ENCODE measurements at places on chromosomes 2 and 18.

GRCh38 chr2:167388901-167389300 lies 500.6 kb downstream of the XIRP2 start:
- no peak for DNase-seq

- DNase-seq: no peak
Observed at GRCh38 chr2:37246205-37246604, 14.7 kb downstream of the NDUFAF7 start.

- DNase-seq: peak; percentile 56
Observed at GRCh38 chr2:234292205-234292961, 204.5 kb downstream of the ARL4C start.

DNA sequence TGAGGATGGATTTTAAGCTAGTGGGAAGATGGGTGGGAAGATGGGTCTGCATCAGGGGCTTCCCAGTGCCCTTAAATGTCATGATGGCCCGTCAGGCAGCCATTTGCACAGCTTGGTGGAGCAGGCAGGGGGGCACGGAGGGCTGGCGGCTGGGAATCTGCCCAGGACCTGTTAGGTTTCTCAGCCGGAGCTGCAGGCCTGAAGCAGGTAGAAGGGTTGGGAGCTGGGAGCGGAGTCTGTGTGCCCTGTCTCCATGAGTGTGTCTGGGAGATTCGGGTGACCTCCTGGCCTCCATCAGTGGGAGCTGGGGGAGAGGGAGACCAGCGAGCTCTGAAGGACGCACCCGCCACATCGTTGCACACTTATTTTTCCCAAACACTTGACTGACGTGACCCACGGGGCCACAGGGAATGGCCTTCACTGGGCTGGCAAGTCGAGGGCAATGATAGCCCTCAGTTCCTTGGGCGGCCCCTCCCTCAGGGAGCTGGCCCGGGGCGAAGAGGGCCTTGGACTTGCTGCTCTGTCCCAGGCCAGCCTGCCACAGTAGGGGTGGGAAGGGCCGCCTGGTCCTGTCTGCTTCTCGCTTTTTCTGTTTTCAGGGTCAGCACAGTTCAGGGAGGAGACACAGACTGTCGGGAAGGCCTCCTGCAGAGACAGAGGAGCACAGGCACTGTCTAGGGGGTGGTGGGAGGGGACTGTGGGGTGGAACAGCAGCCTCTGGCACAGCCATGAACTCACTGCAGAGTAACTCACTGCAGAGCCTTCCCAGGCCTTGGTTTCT lies 236.8 kb downstream of the ZBTB7C start:
- no peak for DNase-seq

- no peak for DNase-seq
Observed at GRCh38 chr2:217105733-217106649, 246.1 kb upstream of the TNP1 start.

GRCh38 chr2:102843764-102844443 lies 82.1 kb downstream of the TMEM182 start:
- no peak for DNase-seq

GRCh38 chr2:170922634-170923494 lies 6.2 kb upstream of the GORASP2 start:
- DNase-seq: no peak

DNA sequence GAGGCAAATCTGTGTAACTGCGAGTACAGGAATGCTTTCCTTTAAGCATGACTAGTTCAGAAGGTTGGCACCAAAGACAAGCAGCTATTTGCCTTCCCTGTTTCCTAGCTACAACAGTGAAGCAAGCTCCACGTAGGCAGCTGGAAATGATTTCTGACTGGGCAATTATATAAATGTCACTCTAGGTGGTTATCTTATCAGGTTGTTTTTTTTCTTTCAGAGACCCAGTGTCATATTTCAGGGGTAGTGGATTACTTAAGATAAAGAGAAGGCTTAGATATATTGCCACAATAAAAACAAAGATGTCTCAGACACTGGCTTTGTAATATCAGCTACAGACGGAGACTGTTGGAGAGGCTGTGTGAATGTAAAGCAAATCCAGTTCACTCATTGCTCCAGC lies 748.9 kb upstream of the NXPH2 start:
- DNase-seq: no peak

DNA sequence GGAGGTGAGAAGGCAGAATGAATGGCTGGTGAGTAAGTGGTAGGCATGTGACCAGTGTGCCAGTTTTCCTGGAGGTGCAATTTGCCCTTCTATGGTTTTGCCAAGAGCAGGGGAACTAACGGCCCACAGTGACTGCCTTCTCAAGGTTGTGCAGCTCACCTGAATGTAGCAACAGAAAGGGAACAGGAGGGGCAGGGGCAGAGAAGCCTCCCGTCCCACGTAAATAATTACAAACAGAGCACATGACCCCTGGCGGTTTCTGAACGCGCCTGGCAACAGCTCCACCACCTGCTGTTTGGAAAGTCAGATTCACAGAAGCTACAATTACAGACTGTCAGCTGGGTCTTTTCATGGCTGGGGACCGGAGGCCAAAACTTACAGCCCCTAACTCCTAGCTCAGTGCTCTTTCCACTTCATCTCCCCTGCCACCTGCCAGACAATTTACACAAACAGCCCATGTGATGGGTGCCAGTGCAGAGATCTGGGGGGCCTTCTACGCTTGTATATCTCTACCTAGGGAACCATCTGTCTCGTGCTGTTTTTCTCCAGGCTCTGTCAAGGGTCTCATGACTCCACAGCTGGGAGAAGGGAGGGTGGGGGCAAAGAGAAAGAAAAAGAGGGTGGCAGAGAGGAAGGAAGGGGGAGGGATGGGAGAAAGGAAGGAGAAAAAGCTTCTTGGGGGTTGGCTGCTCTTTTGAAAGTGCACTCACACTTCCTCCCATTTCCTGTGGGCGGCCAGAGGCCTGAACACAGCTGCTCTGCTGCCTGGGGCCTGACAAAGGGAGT lies 69.6 kb downstream of the POLR1A start:
- peak; percentile 38 for DNase-seq

DNA sequence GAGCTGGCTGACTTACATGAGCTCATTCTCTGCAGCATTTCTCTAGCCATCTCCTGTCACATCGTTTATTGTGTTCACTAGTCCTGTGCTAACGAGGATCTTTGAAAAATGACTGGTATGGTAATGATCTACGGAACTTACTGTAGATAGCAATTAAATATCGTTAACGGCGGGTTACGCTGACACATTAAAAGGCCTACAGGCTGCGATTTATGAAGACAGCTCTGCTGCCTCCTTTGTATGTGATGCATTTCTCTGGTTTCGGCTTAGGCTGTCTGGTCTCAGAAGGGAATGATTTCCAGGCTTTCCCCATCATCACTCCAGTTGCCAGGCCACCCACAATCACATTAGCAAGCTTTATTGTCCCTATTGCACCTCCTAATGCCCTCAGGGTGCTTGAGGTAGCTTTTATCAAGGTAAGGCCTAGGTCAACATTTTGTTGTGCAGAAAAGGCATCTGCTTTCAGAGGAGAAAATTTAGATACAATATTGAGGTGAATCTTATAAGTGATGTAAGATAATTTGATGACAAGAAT lies 284.4 kb downstream of the SOX11 start:
- no peak for DNase-seq

DNA sequence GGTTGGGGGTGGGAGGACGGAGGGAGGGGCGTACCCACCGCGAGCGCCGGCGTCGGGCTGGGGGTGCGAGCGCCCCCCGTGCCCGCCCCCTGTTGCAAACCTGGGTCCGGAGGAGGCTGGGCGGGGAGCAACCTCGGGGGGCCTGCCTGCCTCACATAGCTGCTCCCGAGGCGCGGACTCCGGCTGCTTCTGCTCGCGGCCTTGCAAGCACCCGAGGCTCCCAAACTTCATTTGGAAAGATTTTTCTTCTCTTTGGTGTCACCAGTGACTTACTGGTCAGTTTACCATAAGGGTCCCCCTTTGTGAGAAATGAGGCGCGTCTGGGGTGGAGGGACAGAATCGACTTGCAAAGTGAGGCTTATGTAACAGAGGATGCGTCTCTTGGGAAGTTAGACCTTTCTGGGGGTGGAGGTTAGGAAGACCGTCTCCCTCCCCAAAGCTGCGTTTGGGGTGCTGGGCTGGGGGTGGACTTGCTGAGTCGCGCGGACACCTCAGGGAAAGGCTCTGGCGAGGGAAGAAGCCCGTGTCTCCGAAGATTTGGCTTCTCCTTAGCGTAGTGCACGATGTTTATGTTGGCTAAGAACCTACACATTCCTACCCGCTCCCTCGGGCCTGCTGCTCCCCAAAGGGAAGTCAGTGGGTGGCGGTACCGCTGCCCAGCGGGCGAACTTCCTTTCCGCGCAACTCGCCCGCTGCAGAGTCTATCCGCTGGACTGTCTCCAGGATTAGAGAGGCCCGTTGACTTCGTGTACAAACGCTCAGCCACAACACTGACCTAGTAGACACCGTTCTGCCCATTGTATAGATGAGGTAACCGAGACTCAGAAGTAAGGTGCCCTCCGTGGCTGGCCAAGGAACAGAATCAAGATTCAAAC lies 559 bp downstream of the TMEM37 start:
- no peak for DNase-seq

GRCh38 chr2:77725045-77725444 lies 202.9 kb upstream of the LRRTM4 start:
- DNase-seq: no peak

DNA sequence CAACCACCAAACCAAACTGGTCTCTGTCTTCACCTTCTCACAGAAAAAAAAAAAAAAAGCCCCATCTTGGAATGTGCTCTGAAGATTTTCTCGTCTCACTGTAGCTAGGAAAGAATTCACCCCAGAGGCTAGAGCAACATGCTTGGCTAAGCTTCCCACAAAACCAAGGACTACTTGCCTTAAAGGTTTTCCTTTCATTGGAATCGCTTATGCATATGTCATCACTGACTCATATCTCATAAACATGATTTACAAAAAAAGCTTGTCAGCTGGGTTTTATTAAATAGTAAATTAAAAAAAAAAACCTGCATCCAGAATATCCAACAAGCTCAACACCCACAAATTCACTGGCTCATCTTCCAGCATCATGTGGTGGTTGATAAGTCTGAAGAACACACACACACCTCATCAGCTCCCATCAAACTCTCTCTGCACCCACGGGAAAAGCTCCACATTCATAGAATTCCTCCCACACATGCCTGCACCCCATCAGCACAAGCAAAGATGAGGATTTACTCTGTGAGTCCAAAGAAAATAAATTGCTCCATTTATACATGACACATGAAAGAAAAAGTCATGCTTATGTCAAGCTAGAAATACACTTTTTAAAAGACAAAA lies 182.0 kb upstream of the TRIB2 start:
- DNase-seq: no peak

- DNase-seq: no peak
Observed at GRCh38 chr2:190792956-190793888, 87.4 kb upstream of the GLS start.

GRCh38 chr18:45916302-45916701 lies 50.8 kb downstream of the EPG5 start:
- no peak for DNase-seq

DNA sequence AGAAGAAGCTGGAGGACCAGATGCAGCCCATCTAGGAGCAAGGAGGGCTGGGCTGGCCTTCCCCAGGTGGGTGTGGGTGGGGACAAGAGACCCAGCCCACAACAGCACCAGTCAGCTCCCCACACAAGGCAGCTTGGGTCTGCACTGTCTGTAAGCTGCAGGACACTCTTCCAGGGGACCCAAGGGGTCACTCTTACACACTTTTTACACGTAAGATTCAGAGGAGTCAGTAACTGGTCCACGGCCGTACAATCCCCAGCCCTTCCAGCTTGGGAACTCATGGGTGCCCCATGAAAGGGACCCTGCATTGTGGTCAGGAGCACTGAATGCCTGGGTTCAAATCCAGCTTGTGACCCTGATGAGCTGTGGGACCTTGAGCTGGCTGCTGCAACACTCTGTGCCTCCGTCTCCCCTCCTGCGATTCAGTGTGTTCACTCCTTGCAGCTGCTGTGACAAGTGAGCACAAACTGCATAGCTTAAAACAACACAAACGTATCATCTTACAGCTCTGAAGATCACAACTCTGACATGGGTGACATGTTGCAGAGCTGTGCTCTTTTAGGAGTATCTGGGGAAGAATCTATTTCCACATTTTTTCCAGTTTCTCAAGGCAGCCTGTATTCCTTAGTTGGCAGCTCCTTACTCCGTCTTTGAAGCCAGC lies 11.1 kb upstream of the SLC66A3 start:
- no peak for DNase-seq

GRCh38 chr2:17621781-17622180 lies 81.3 kb downstream of the VSNL1 start:
- no peak for DNase-seq

- no peak for DNase-seq
Observed at GRCh38 chr2:120777170-120777751, 41.6 kb downstream of the GLI2 start.

DNA sequence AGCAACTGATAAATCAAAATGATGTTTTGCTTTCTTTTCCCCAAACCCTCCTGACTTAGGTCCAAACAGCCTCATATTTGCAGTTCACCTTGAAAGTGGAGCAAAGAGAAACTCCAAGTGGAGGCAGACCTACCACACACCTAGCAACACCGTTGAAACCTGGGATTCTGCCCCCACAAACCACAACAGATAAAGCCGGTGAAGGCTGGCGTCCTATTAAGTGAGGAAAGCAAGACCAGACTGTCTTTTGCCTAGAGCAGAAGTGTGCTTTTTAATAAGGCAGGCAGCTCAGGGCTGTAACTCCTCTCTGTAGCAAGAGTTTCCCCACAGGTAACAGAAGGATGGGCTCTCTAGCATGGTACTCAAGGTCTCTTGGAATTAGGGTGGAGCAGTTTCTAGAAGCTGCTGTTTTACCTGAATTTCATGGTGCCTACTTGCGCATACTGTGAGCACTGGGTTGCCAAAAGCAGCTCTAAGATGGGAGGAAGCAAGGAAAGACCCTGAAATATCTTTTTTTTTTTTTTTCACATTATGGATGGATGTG lies 336.9 kb downstream of the BCL11A start:
- no peak for DNase-seq

DNA sequence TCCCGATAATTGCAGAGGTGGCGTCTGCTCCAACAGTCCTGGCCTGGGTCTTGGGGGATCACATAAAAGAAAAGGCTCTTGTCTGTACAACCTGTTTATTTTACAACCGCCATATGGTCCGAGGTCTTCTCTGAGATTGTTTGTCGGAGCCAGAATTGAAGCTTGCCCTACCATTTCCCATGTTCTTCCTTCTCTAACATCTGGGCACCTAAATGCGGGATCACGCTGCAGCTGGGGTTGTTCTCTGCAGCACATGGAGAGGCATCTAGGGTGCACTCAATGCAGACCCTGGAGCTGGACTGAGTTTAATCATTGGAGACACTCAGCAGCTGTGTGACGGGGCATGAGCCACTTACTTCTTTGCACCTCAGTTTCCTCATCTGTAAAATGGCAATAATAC lies 107.7 kb downstream of the ACKR3 start:
- no peak for DNase-seq

- DNase-seq: no peak
Observed at GRCh38 chr2:239081622-239082021, 233.7 kb downstream of the TWIST2 start.

- no peak for DNase-seq
Observed at GRCh38 chr18:59359576-59359952, 499 bp upstream of the LMAN1 start.

GRCh38 chr2:182649316-182649715 lies 66.7 kb upstream of the DNAJC10 start:
- no peak for DNase-seq

GRCh38 chr2:187390891-187391290 lies 57.2 kb downstream of the CALCRL start:
- no peak for DNase-seq

Data from stimulated activated CD4-positive, alpha-beta T cell treated with anti-CD3 and anti-CD28 coated beads, Interleukin-12 subunit alpha, Interleukin-12 subunit beta, amount 100 ng/mL, for 48 hours (primary cell).